ENCODE measurements at places on chromosomes 11 and 22.

- no peak for DNase-seq
Observed at GRCh38 chr11:69866648-69867047, 47.4 kb upstream of the FGF3 start.

- DNase-seq, result peak; percentile 9
Observed at GRCh38 chr22:49305214-49305965, 522.3 kb downstream of the BRD1 start.

GRCh38 chr11:104783241-104783640 is 115.0 kb downstream of the CASP12 start:
- DNase-seq, result no peak

- no peak for DNase-seq
Observed at GRCh38 chr11:88300888-88301487, 36.5 kb downstream of the CTSC start.

DNA sequence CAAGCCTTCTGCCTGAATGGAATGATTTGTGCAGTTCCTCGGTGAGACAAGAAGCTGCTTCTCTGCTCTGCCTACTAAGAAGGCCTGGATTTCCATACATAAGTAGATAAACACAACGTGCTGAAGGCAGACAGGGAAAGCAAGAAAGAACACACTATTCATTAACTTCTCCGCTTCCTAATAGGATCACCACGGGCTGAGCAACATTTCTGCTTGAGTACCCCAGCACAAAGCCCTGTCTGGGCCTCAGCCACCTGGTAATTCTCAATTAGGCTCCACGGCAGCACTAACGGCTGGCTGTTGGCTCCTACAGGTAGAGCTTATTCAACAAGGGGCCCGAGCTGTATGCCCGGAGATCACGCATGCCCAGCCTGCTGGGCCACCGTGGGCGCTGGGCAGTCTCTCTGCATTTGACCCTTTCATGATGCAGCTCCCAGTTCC is 1156.6 kb downstream of the TBC1D22A start:
- no peak for DNase-seq

Data from stimulated activated CD8-positive, alpha-beta memory T cell treated with anti-CD3 and anti-CD28 coated beads, Interleukin-15, amount 100 ng/mL, for 4 hours (primary cell).